ENCODE measurements at places on chromosomes 2 and 18.

- DNase-seq = no peak
Observed at GRCh38 chr18:58105888-58106260, 61.8 kb downstream of the NEDD4L start.

GRCh38 chr2:52084759-52085158 lies 1052.8 kb upstream of the NRXN1 start:
- DNase-seq = no peak

DNA sequence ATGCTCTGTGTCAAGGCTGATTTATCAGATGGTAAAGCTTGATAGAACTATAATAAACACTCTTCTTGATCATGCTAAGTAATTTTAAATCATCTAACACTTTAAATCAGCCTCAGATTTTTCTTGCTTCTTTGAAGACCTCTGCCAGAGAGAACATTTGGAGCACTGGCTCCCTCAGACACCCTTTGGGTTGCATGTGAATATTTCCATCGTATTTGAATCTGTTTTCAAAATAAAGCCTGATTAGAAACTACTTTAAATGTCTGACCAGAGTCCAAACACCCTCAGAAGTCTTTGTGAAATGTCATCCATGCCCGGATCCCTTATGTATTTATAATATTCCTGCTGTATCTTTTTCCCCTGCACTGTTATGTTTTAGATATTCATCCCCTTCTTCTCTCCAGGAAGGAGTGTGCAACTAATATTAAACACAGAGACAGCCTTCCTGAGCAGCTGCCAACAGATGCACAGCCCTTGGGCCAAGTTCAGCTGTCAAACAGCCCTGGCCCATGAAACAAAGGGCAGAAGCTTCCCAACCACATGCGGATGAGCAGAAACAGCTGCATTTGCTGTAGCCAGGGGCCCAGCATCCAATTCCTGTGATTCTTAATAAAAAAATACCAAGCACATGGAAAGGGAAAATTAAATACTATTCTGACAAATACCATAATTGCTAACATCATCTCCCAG lies 46.5 kb downstream of the DPP10 start:
- no peak for DNase-seq

GRCh38 chr2:40364151-40364874 lies 87.6 kb downstream of the SLC8A1 start:
- no peak for DNase-seq

- DNase-seq = no peak
Observed at GRCh38 chr2:227782804-227783203, 30.8 kb upstream of the CCL20 start.

GRCh38 chr2:11319939-11320338 lies 24.5 kb downstream of the ROCK2 start:
- no peak for DNase-seq

DNA sequence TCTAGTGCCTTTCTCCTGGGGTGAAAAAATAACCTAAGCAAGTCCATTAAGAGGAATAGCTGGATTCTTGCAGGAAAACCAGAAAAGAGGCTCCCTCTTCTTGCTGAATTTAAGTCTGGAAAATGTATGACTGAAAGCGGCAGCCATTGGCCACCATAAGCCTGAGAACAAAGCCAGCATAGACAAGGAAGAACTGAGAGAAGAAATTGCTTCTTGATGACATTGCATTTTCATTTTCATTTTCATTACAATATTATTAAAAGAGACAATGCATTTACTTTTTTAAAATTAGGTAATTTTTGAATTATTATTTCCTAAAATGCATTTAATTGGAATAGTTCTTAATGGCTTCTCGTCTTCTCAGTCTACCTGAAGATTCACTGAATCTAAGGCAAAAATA lies 1157.5 kb upstream of the ZEB2 start:
- DNase-seq = no peak
